Pulmonary artery endothelial cell (primary cell): ENCODE measurements at places on chromosomes 4 and X. TPM values are rescaled to one million over a fixed set of nuclear protein-coding genes. Genes with fewer than 3 reads are reported as not detected.

Gene CABS1
- not detected in 2 replicates for total RNA-seq

Gene PCYT1B
- total RNA-seq = under 0.01 and 0.11 TPM in 2 replicates

Gene MAGEA2B
- not detected in 2 replicates for total RNA-seq

Gene POLA1
- 17.8 and 22.9 TPM in 2 replicates for total RNA-seq

Gene GBA3
- not detected in 2 replicates for total RNA-seq

Gene POLN
- 2.0 and 4.8 TPM in 2 replicates for total RNA-seq

Gene RBM3
- 130 and 634 TPM in 2 replicates for total RNA-seq

Gene KCND1
- 0.13 and 0.32 TPM in 2 replicates for total RNA-seq

Gene RASSF6
- total RNA-seq = not detected in 2 replicates

Gene RBM46
- not detected in 2 replicates for total RNA-seq

Gene TMEM47
- 36.2 and 42.1 TPM in 2 replicates for total RNA-seq

Gene SUPT20HL1
- total RNA-seq = not detected in 2 replicates

Gene INTS6L
- total RNA-seq = 2.5 and 3.9 TPM in 2 replicates

Gene CTAG1A
- total RNA-seq = not detected in 2 replicates

Gene VCX
- not detected in 2 replicates for total RNA-seq

Gene CENPVL1
- total RNA-seq = not detected in 2 replicates

Gene PCDH18
- 0.07 and 0.21 TPM in 2 replicates for total RNA-seq

Gene CLIC2
- 7.3 and 12.8 TPM in 2 replicates for total RNA-seq

Gene SYP
- total RNA-seq = 0.13 and 0.14 TPM in 2 replicates

Gene SNX25
- total RNA-seq = 23.5 and 28.8 TPM in 2 replicates

Gene MAP7D2
- 0.04 and 0.07 TPM in 2 replicates for total RNA-seq

Gene SUPT20HL2
- not detected in 2 replicates for total RNA-seq

Gene HHIP
- total RNA-seq = 217 and 481 TPM in 2 replicates

Gene GRIA3
- under 0.01 TPM in 1 of 2 replicates, not detected in the other for total RNA-seq

Gene PDE6B
- 2.9 and 3.9 TPM in 2 replicates for total RNA-seq

Gene NUP62CL
- total RNA-seq = 0.20 TPM in 1 of 2 replicates, not detected in the other

Gene CXorf65
- not detected in 2 replicates for total RNA-seq

Gene HS6ST2
- total RNA-seq = 0.04 and 0.07 TPM in 2 replicates

Gene NHSL2
- 21.2 and 22.0 TPM in 2 replicates for total RNA-seq

Gene FAM114A1
- 117 and 180 TPM in 2 replicates for total RNA-seq

Gene WDR17
- total RNA-seq = under 0.01 and 0.32 TPM in 2 replicates

Gene RNF175
- total RNA-seq = not detected in 2 replicates

Gene FGB
- total RNA-seq = not detected in 2 replicates

Gene NAP1L5
- total RNA-seq = 6.2 and 8.3 TPM in 2 replicates

Gene CLDN2
- not detected in 2 replicates for total RNA-seq

Gene TMSB15A
- total RNA-seq = 3.2 and 4.5 TPM in 2 replicates

Gene PITX2
- total RNA-seq = 0.26 TPM in 1 of 2 replicates, not detected in the other

Gene RIPPLY1
- total RNA-seq = not detected in 2 replicates

Gene BRS3
- not detected in 2 replicates for total RNA-seq

Gene TGIF2LX
- total RNA-seq = not detected in 2 replicates
